ENCODE measurements at places on chromosomes 6 and 20.

- DNase-seq, result no peak
These were observed 4.0 kb upstream of the FERMT1 start for GRCh38 chr20:6126846-6127245.

- no peak for DNase-seq
These were observed 299.8 kb upstream of the NOX3 start for GRCh38 chr6:155755452-155755851.

DNA sequence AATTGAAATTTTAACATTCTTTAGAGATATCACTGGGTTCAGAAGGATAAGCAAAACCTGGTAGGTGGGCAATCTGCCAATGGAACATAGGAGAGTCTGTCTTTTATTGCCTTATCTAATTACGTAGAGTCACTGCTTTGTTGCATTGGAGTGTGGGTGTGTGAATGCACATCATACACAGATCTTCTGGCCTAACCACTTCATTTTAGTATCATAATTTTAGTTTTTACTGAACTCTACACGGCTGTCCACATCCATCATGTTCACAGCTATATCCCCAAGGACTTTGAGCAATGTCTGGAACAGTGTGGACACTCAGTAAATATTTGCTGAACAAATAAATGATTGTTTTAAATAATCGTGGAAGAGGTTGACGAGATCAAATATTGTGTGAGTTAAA lies 104.6 kb upstream of the AKIRIN2 start:
- DNase-seq, result no peak

DNA sequence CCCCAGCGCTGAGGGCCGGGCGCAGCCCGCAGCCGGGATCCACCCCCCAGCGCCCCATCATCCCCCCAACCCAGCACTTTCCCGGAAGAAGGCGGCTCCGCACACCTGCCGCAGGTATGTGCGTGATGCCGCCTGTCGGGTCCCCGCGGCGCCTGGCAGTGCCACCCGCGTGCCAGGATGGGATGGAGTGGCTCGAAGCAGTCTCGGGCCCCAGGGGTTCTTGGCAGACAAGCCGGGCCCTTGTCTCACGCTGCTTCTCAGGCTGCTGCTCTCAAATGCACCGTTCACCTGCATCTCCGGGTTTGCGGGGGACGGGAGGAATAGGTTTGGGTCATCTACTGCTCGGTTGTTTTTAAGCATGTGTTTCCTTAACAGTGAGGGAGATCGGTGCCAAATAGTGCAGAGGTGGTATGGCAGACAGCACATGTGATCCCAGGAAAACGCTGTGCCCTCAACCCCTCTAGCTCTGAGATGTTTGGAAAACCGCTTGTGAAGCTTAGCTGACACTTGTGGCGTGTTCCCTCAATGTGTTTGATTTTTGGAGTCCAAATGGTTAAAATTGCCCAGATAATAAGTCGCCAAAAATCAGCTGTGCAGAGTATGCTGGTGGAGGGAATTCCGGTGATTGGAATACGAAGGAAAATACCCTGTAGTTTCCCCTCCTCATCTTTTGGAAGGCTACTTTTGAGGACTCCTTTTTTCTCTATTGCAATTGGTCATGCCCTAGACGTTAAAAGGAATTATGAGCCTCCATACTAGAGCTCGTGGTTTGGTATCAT lies 926 bp downstream of the MYLIP start:
- no peak for DNase-seq

- no peak for DNase-seq
These were observed 37.6 kb upstream of the CHMP4B start for GRCh38 chr20:33773412-33774089.

GRCh38 chr6:45727228-45727627 lies 288.4 kb downstream of the CLIC5 start:
- no peak for DNase-seq

- DNase-seq, result no peak
These were observed 53.3 kb downstream of the TNFRSF21 start for GRCh38 chr6:47256361-47256760.

GRCh38 chr20:8175741-8176675 lies 43.9 kb downstream of the PLCB1 start:
- no peak for DNase-seq

DNA sequence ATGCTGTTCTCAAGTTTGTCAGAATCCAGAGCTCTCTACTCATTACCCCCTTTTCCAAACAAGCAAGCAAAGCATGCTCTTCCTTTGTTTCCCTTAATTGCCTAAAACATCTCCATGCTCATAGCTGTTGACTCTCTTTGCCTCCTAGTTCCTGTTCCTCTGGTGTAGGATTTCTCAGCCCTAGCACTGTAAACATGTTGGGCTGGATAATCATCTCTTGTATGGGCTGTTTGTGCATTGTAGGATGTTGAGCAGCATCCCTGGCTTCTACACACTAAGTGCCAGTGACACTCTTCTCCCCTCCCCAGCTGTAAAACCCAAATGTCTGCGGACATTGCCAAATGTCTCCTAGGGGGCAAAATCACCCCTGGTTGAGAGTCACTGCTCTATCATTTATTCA lies 14.0 kb downstream of the PPARD start:
- DNase-seq, result no peak

DNA sequence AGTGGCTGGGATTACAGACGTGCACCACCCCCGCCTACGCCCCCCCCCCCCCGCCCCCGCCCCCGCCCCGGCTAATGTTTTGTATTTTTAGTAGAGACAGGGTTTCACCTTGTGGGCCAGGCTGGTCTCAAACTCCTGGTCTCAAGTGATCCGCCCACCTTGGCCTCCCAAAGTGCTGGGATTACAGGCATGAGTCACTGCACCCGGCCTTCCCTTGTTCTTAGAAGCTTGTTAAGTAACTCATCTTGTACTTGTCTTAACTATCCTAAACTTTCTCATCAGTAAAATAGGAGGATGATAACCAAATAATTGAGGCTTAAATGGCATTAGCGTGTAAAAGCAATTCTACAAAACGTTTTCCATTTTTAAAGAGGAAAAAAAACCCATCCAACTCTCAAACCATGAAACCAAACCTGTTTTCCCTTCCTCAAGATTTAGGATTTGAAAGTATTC lies 4.2 kb downstream of the CDYL start:
- DNase-seq, result no peak

- DNase-seq, result no peak
These were observed 14.7 kb downstream of the KCNQ2 start for GRCh38 chr20:63457737-63458136.

DNA sequence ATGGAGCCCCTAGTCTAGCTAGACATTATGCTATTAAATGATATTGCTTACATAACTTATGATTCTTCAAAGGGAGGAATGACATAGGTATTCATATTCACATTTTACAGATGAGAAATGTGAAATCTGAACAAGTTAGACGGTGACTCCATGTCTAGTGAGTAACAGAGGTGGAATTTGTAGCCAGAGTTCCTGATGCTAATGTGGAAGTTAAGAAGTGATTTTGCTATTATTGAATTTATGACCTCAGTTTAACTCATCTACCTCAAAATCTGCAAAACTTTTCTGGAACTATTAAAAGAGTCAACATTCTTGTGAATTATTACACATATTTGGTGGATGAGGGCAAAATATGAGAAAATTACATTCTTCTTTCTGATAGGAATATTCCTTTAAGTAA lies 347.6 kb upstream of the MMS22L start:
- no peak for DNase-seq

DNA sequence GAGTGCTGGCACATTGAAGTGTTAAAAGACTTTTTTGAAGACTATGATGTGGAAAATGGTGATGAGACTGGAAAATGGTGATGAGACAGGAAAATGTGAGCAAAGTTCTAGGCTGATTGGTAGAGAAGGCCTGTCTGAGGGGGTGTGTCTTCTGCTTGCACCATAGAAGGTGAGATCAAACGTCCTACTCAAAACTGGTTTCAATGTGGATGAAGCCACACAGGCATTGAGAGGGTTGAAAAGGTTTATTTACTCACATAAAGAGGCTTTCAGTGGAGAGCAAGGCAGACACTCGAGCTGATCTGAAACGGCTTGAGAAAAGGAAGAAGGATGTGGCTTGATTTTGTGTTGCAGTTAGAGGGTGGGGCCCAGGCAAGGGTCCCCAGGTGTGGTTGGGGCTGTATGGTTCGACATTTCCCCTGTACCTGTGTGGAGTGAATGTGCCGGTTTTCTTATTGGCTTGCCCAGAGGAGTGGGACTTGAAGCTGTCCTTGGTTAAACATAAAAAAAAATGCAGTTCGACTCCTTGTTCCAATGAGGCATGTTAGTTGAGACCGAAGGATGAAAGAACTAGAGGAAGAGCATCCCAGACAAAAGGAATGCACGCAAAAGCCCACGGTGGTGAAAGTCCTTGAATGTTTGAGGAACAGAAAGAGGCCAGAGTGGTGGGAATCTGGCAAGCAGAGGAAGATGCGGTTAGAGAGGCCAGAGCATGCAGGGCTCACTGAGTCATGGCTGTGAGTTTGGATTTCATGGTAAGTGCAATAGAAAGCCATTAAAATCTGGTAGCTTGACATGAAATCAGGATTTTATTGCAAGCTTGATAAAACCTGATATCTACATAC lies 172.3 kb downstream of the EPM2A start:
- DNase-seq, result no peak

DNA sequence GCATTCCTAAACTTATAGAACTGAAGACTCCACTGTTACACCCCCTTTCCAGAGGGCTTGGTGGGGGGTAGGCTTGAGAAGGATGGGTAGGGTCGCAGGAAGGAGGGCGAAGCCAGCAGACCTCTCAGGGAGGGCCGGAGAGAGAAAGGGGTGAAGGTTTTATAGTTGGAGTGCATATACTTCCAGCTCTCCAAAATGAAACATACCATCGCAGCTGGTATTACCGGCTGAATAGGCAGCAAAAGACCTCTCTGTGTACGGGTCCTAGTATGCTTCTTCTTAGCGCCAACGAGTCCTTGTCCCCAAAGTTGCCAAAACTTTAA lies 1.0 kb upstream of the VGLL2 start:
- no peak for DNase-seq

GRCh38 chr20:45306431-45306982 lies at the start of gene RBPJL:
Gene RBPJL, plus strand, starts transcription at chr20:45306840. Its CDS starts 83 bp downstream, at chr20:45306923.
- DNase-seq, result no peak

DNA sequence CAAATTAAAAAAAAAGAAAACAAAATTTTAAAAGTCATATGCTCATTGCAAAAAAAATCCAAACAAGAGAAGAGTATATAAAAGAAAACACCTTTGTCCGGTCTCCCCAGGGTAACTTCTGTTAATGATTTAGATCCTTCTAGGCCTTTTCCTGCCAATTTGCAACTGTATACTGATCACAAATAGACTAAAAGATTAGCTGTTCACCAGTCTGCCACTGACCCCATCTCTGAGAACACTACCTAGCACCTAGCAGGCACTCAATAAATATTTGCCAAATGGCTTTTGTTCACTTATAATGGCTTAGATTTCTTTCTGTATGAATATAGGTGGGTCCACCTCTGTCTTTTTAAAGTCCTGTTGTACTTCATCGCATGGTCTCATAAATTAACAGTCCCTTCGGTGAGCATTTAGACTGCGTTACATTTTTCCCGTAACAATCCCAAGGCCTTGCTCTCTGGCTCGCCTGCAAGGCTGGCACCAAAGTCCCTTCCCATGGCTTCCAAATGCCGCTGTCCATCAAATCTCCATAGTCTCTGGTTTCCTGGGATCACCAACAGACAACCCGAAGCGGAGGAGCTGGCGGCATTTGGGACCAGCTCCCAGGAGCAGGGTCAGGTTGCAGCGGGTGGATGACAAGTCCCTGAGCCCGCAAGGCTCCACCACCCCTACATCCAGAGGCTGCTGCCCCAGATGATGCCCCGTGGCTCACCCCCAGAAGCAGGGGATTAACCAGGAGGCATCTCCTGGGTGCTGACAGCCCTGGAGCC lies 11.8 kb downstream of the JPH2 start:
- no peak for DNase-seq

DNA sequence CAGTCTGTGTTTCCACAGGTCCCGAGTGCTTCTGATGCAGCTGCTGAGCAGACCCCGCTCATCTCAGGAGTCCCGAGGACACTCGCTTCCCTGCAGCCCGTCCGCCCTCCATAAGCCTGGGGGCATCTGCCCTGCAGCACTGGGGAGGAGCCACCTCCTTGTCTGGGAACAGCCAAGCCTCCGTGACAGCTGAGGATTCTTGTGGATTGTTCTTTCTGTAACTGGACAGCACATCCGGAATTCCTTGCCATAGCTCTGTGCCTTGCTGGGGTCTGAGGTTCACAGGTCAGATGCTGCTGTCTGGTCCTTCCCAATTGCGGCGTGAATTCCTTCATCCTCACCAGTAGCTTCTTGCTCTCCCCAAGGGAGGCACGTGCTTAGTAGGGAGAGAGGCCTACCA lies 38.4 kb upstream of the FNDC1 start:
- no peak for DNase-seq

DNA sequence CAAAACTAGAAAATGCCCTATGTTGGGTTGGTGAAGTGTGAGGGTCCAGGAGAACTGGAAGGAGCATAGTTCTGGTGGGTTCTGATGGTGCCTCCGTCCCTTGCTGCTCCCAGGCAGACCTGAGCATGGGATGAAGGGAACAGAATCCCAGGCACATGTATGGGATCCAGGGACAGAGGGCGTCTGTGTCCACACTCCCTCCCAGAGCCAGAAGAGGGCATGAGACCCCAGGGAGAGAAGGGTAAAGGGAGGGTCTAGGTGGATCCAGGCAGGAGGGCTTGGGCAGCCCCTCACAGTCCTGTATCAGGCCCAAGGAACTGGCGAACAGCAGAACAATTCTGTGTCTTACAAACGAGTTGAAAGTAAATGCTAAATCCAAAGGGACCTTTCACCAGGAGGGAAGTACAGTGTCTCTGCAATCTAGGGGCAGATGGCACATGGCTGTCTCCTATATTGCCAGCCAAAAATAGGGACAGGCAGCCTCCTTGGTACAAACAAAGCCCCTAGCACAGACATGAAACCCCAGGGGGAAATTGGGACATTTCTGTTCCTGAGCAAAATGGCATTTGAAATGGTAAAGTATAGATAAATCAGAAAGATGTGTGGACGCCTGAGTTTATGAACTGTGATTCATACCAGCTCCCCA lies 2.5 kb upstream of the BPIFA1 start:
- DNase-seq, result no peak

DNA sequence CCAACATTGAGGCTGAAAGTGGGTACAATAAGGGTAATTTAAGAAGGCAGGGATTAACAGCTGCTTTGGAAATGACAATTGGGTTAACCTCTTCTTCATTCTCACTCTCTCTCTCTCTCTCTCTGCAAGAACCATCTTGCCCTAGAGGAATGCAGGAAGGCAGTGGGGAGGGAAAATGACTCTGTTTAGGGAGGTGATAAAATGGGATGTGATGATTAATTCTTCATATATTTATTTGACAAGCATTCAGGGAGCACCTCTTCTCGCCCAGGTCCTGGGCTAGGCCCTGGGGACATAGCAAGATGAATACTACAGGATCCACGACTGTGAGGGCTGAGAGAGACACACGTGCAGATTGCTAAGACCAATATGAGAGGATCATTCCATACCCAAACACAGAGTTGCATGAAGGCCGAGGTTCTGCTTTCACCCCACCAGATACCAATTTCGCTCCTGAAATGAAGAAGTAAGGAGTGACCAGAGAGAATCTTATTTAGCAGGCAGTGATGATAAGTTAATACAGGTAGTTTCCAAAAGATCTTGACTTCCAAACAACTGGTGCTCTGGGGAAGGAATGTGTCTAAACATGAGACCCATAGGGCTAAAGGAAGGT lies 13.3 kb upstream of the PTPN1 start:
- no peak for DNase-seq

GRCh38 chr20:62317167-62317655 lies 14.4 kb downstream of the ADRM1 start:
- DNase-seq, result no peak

GRCh38 chr6:54907355-54907754 lies 60.8 kb downstream of the FAM83B start:
- no peak for DNase-seq

Data from SIG-M5 (cell line).